MCF 10A (cell line): ENCODE measurements at places on chromosomes 11 and 22. TPM values are rescaled to one million over a fixed set of nuclear protein-coding genes. Genes with fewer than 3 reads are reported as not detected.
A peak's percentile ranks its signal among the peaks of the same experiment; 100 is the strongest.

Gene MS4A15
- total RNA-seq: not detected in 2 replicates

DNA sequence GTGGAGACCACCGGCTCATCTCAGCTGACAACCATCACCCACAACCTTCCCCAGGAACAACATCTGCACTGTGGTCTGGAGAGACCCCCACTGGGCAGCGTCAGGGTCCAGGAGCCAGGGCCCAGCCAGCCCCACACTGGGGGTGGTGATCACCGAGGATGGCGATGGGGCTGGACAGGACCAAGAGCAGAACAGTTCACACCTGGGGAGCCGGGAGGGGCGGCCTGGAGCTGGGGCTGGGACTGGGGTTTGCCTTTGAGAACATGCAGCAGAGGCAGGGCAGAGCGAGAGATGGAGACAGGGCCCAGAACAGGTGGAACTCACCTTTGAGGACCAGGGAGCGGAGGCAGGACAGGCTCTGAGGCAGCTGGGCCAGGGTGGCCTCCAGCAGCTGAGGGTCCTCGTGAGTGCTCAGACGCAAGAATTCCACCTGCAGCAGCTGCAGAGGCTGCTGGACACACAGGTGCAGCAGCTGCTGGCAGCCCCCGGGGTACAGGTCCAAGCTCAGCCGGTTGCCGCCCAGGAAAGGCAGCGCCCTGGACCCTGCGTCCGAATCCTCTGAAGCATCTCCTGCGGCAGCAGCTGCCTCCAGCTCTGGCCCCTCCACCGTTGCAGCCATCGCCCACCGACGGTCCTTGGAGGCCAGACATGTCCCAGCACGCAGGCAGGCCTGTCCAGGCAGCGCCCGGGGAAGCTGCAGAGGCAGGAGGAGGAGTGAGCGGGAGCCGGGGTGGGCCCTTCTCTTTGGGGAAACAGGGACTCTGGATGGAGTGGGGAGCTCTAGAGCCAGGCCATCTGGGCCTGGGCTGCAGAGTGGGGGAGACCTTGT lies 1.0 kb downstream of the PIDD1 start:
- peaks cover 26% of the 10 kb centered on the region for H3K36me3 ChIP-seq
- no peaks in the 10 kb centered on the region for H3K27me3 ChIP-seq
- H3K4me3 ChIP-seq: peak overlapping the region; percentile 75
- no peak overlapping the region for H3K27ac ChIP-seq

DNA sequence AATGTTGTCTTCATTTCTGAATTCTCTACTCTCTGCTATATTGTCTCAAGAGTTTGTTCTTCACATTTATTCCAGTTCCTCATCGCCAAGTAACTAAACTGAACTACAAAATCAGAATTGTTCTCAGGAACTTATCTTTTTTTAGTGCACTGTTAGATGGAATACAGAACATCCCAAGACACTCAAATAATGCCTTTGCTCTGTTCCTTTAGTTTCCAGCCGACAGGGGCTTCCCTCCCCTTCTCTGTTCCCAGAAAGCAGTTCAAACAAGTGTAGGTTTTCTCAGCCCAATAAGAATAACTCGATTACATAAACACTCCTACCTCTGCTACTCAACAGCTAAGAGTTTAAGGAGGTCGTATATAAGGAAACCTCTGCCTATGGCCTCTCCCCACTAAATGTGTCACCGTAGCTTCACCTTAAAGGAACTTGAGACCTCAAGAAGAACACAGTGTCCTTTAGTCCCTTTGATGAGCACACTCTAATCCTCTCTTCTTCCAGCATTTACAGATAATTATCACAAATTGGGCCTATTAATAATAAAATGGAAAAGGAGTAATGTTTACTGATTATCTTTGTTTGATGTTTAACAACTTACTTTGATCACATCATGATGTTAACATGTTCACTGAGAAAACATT lies 6.9 kb downstream of the POU2AF3 start:
- no peak overlapping the region for H3K4me3 ChIP-seq
- H3K27me3 ChIP-seq: peaks cover 61% of the 10 kb centered on the region
- H3K4me1 ChIP-seq: peaks cover 5% of the 10 kb centered on the region
- H3K36me3 ChIP-seq: no peaks in the 10 kb centered on the region
- no peak overlapping the region for H3K27ac ChIP-seq
- no peak for DNase-seq

GRCh38 chr11:18934195-18934814 lies 4.9 kb downstream of the MRGPRX1 start:
- peaks cover 15% of the 10 kb centered on the region for H3K27me3 ChIP-seq
- H3K36me3 ChIP-seq: no peaks in the 10 kb centered on the region
- DNase-seq: no peak
- H3K4me1 ChIP-seq: no peaks in the 10 kb centered on the region
- H3K4me3 ChIP-seq: no peak overlapping the region
- no peak overlapping the region for H3K27ac ChIP-seq
